Stimulated activated memory B cell treated with anti-CD40 and anti-IgM and Interleukin-4, amounts not matched to agents 10 μg/mL and 1 μg/mL and 100 μg/mL, for 72 hours (primary cell): ENCODE measurements at places on chromosomes 4 and X.

DNA sequence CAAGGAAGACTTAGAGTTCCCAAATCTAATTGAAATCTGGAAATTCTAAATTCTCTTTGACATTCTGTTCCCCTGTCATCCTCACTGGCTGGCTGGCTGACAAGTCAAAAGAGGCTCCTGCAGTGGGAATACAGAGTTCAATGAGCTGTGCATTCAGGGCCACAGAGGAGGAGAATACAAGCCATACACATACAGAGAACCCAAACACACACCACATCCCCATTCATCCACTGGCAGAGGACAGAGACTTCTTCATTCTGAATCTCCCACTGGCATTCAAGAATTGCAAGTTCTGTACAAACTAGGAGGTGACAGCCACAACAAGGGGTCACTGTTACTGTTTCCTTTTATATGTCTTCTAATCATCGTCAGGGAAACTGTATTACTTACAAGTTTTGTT, 49.7 kb downstream of the SAT1 start:
- ATAC-seq = no peak

- ATAC-seq = no peak
These were observed 54.9 kb upstream of the TAB3 start for GRCh38 chrX:30943984-30944383.

- ATAC-seq = no peak
These were observed 274.6 kb downstream of the NKX6-1 start for GRCh38 chr4:84224522-84224921.

GRCh38 chr4:173498771-173499170, 31.3 kb downstream of the HAND2 start:
- no peak for ATAC-seq

- no peak for ATAC-seq
These were observed 15.9 kb downstream of the ADD1 start for GRCh38 chr4:2859514-2859913.

- ATAC-seq = peak; percentile 75
These were observed 96.2 kb upstream of the KLHL13 start for GRCh38 chrX:118212817-118213183.

GRCh38 chr4:184934184-184934583, 84.1 kb upstream of the HELT start:
- ATAC-seq = no peak

DNA sequence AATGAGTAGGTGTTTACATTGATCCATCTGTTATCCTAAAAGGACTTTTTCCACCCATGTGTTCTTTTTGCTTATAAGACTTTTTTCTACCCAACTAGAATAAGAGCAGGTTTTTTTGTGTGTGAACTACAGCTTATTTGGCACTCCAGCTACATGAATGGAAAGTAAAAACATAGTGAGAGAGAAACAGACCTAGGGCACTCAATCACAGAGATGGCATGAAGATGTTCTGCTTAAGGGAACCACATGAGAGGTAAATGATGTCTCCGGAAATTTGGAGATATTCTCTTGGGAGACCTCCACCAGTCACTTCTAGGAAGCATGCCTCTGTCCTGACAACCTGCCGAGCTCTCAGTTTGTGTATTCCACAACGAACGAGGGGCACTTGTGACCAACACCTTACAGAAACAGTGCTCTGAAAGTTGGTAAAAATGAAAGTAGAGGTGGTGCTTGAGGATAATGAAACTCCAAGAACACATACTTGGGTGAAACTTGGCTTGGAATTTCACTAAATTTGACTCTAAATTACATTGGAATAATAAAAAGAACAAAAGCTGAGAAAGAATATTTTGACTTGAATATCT, 788.4 kb upstream of the GALNTL6 start:
- ATAC-seq = peak; percentile 27

GRCh38 chr4:56871371-56871866, 36.3 kb upstream of the REST start:
- ATAC-seq = peak; percentile 42

- no peak for ATAC-seq
These were observed 195.0 kb upstream of the GATB start for GRCh38 chr4:151955721-151956380.

GRCh38 chr4:21380861-21381260, 567.7 kb downstream of the KCNIP4 start:
- no peak for ATAC-seq

DNA sequence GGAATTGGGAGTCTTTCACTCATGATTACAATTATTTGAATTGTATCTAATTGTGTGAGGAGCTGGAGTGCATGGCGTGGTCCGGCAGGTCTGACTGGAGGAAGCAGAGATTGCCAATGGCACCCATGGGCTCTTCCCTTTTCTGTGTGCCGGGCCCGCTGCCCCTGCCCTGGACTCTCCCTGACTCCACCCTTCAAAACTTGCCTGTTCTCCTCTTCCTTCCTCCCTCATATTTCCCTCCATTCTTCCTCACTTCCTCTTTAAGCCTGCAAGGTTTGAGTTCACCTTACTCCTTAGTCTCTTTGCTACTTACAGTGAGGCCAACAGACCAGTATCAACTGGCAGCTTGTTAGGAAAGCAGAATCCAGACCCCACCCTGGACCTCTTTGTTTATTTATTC, 6.5 kb upstream of the STBD1 start:
- no peak for ATAC-seq

GRCh38 chr4:185874516-185875230, 62.7 kb upstream of the SORBS2 start:
- no peak for ATAC-seq

DNA sequence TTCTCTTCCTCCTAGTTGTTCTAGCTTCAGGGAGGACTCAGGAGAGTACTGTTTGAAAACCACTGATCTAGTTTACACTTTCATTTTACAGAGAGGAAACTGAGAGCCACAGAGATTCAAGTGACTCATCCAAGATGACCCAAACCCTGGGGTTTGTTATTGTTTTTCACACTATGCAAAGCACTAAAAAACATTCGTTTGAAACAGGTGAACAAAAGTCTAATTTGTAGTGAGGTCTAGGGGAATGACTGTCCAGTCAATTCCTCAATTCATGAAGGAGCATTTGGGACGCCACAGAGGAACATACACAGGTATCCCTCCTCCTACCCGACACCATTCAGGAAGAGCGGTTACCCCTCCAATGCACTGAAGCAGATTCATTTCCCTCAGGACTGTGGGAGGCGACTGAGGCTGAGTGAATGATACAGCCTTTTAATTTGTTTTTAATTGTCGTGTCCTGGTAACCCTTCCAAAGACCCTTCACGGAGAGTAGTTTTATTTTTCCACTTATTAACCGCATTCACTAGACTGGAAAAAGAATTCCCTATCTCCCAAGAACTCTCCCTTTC, 30.3 kb downstream of the TLR10 start:
- peak; percentile 82 for ATAC-seq

DNA sequence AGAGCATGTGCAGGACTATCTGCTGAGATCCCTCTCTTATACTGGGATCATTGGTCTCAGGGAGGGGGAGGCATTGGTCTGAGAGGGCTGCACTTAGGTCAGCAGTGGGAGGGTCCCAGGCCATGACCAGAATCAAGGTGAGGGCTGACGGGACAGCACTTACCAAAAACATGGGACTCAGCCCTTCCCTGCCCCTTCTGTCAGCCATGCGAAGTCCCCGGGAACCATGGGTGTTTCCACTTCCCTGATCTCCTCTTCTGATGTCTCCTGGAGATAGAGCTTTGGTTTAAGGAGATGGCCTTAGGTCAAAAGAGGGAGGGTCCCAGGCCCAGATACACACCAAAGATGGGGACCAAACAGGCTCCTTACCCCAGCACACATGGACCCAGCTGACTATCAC, 12.9 kb upstream of the HSFX1 start:
- no peak for ATAC-seq

DNA sequence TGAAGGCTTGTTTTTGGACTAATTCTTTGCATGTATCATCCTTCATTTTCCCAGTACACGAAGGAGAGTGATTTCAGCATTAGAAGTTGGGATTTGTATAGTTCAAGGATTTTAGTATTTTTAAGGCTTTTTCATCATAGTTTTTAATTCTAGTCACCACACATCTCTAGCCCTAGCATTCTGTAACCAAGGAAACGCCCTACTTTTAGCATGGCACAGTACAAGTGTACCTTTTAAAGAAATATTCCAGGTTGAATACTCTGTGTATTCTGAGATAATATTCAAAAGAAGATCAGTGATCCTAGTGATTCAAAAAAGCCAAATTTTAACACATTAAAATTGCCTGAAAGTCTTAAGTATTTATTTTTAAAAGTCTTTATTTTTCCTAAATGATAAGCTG, 150.5 kb downstream of the RAP1GDS1 start:
- no peak for ATAC-seq

DNA sequence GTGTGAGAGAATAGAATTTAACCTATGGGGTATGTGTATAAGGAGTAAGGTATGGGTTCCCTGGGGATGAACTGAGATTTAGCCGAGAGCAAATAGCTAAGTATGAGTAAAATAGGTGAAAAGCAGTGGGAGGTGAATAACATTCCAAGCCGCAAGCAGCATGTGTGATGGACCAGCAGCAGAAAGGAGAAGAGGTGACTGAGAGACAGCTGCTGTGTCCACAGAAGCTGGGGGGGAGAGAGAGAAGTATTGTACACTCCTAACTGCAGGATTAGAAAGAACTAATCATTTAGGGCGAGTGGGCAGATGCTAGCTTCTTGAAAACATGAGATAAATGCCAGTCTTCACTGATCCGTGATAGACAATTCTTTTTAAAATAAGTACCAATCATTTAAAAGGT, 296.0 kb downstream of the KLHL4 start:
- ATAC-seq = no peak

- no peak for ATAC-seq
These were observed 25.5 kb upstream of the UVSSA start for GRCh38 chr4:1321486-1321885.

DNA sequence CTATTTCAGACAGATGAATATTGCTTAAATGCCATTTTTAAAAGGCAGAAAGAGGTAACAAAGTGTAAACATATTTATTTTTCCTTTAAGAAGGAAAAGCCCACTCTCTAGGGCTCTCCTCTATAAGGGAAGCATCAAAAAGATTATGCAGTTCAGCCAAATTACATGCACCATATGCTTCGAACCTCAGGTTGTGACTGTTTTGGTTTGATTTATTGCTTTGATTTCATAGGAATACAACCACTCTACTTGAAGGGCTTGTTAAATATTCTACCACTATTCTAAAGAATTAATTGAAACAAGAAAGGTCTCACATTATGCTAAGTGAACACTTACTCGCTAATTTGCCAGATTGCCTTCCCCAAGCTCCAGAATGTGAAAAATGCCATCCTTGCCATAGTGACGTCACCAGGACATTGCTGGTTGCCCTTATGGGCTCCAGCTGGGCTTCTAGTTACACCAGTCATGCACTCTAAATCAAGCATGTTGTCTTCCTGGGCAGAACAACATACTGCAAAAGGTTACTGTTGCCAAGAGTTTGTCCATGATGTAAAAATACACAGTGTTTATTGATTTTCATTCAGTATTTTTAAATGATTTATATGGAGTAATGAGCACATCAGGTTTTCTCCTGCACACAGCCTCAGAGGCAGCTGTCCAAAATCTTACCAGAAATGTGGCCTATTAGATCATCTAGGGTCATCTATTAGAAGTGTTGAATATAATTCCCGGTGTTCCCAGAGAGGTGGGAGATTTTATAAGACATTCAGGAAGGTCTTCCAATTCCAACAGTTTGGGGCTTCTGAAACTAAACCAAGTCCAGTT, 164.4 kb upstream of the RAPGEF2 start:
- ATAC-seq = no peak

DNA sequence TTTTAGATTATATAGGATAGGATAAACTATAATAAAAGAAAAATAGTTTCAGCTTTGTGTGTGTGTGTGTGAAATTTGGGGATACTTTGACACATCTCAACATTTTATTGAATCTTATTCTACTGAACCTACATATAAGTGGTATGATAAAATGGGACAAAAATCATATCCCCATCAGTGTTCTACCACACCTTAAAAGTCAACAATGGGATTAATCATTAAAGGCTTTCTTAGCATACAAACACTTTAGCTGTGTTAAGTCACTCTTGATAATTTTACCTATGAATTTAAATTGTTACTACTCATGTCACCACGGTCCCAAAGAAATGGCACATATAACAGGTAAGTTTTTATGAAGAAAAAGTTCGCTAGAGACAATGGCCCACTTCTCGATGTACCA, 37.7 kb upstream of the LRBA start:
- no peak for ATAC-seq

GRCh38 chr4:151866592-151866918, 105.7 kb upstream of the GATB start:
- ATAC-seq = no peak

DNA sequence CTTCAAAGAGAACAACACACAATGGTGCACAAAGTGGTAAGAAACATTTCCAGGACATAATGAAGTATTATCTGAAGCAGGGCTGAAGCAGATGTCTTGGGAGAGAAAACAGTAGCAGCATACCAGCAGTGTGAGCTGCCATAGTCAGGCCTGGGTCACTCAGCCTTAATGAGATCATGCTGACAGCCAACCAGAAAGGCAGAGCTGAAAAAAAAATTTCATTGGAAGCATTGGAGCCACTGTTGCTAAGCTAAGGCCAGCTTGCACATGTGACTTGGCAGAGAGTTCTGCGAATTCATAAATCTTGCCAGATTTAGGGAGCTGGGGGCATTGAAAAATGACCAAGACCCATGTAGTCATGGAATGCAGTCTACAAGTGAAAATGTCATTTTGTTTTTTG, 444.0 kb upstream of the PITX2 start:
- ATAC-seq = no peak
